ENCODE measurements at places on chromosomes 16 and 17.

DNA sequence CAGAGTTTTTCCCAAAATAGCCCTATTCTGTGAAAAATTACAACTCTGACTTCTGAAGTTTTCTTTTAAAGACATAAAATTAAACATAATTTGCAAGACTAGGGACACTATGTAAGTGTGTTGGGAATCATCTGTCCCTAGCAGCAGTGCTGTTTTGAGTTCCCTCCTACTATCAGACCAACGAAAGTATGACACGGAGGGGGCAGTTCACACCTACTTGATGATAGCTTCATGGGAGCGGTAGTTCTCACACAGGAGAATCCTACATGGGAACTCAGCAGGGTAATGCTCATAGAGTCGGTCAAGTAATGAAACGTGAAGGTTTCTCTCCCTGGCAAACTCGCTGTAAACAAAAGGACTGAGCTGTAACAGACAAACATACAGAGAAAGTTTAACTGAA, 96.6 kb downstream of the HELZ start:
- DNase-seq: no peak

DNA sequence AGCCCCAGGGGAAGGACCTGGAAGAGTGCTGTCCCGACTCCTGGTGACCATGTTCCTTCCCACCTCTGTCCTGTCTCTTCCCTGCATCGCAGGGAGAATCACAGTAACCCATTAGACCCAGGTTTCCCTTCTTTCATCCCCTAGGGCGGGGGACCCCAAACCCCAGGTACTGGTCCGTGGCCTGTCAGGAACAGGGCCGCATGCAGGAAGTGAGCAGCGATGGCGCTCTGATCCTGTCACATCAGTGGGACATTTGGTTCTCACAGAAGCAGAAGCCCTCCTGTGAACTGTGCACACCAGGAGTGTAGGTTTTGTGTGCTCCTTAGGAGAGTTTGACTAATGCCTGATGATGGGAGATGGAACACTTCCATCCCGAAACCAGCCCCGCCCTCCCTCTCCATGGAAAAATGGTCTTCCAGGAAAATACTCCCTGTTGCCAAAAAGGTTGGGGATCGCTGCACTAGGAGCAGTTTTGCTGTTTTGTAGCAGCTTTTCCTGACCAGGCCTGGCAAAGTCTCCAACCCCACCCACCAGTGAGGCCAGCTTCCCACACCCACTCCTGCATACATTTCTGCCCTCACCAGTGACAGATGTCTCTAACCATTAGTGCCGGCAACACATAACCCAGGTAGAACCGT, 10.5 kb downstream of the MNT start:
- DNase-seq: no peak

- DNase-seq: no peak
These were observed 53.0 kb downstream of the TMC6 start for GRCh38 chr17:78075545-78075944.

GRCh38 chr16:74720579-74720978, 19.9 kb upstream of the MLKL start:
- no peak for DNase-seq

DNA sequence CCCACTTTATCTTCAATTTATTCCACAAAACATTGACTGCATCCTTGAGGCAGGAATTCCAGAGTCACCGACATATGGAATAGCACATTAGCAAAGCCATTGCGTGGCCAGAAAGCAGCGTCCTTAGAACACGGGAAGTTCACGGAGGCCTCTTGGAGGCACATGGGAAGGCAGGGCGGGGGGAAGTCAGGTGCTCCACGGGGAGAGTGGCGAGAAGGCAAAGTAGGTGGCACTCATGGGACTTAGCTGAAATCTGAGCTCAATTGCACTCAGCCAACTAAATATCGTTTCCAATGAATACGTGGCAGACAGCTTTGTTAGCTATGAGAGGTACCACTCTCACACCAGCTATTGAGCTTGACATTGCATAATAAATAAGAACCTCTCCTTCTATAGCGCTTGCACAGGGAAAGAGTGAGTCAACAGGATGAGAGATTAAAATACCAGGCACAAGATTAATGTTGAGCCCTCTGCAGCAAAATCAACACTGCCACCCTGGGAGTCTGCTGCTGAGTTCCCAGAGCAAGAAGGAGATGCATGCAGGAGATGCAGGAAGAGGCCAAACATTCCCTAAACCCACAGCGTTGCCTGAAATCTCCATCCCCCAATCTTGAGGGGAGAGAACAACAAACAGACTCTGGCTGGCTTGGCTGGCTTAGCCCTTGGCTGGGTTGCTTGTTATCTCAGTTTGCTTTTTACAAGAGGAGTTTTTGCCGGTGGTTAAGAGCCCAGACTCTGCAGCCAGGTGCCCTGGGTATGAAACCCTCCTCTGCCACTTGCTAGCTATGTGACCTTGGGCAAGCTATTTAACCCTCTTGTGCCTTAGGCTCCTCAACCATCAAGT, 28.8 kb downstream of the ABCC12 start:
- no peak for DNase-seq

DNA sequence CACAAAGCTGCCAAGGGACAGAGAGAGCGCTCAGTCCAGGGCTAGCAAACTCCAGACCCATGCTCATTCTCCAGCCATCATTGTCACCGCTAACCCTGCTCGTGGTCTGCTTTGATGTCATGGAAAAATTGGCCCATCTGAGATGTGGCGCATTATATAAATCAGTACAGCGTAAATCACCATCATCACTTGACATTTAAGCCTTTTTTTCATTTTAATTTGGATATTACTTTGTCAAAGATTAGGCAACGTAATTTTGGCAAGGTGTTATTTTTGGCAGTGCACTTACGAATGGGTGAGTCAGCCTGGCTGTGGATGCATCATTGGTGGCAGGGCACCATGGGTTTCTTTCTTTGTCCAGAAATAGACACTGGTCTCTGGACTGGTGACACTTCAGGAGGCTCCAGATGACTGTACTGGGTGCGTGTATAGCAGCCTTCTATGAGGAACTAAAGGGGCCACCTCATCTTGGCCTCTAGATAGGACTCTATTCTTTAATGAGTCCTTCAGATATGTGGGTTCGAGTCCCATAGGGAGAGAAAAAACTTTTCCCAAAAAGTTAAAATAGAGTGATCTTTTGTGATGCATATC, 166.3 kb downstream of the MSI2 start:
- peak; percentile 47 for DNase-seq

GRCh38 chr17:56943505-56944125, 17.2 kb downstream of the COIL start:
- no peak for DNase-seq

DNA sequence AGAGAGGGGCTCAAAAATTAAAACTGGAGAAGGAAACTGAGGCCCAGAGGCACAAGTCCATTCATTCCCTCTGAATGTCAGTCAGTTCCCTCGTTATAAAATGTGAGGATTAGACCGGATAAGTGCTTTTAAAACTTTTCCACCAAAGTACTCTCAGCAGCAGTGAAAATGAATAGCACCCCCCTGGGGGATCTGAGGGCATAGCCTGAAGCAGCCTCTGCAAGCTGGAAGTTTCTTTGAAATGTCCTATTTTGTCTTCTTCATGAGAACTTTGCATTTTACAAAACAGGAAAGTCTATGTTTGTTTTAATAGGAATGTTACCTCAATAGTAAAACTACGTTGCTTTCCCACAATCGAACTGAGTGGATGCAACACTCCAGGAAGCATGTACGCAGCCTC, 273.0 kb downstream of the CEP112 start:
- no peak for DNase-seq

DNA sequence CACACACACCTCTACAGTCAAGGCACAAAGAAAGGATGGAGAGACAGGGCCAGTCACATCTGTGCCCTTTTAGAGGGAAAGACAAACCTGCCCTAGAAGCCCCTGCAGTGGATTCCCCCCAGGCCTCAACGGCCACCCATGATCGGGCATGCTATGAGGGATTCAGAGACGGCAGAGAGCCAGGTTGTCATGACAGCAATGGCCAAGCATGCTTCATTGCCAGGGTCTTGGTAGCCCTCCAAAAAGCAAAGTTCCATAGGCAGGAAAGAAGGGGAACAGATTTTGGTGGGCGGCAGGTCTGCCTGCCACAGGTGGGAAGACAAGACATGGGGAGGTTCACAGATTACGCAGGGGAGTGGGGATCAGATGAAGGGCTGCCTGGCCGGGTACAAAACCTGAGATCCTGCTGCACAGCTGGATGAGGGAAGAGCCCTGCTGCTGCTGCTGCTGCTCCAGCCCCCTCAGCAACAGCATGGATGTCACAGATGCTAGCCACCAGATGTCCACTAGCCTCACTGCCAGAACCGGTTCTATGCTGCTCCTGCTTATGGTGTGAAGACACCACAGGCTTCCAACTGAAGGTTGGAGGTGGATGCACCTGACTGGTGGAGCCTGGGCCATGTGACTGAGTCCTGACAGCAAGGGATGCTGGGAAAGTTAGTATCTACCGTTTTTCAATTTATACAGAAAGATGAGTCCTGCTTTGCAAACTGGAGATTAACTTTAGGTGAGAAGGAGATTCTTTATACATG, 17.8 kb downstream of the ACTG1 start:
- no peak for DNase-seq

DNA sequence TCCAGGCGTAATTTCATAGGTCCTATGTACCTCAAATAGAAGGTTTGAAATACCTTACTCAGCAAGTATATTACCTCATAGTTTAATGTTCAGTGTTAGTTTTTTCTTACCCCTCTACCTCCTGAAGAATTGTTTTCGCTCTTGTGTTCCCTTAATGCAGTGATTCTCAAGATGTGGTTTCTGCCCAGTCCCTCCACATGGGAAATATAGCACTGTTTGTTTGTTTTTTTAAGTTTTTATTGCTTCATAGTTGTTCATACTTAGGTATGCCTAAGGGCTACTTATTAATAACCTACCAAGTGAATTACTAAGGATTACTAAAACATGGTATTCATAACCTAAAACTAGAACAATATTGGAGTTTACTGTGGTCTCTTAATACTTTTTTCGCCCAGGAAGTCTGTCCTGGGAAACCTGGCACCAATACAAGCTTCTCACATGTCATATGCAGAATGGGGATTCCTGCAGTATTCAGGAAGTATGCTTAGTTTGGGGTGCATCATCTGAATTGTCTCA, 5.0 kb downstream of the RSPRY1 start:
- no peak for DNase-seq

- no peak for DNase-seq
These were observed 69.6 kb downstream of the SEC14L1 start for GRCh38 chr17:77210331-77210730.

DNA sequence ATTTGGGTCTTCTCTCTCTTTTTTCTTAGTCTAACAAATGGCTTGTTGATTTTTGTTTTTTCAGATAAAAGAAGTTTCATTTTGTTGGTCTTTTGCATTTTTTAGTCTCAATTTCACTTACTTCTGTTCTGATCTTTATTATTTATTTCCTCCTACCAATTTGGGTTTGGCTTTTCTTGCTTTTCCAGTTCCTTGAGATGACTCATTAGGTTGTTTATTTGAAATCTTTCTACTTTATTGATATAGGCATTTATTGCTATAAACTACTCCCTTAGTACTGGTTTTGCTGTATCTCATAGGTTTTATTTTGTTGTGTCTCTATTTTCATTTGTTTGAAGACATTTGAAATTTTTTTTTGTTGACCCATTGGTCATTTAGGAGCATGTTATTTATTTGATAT, 152.2 kb upstream of the MPHOSPH6 start:
- no peak for DNase-seq

DNA sequence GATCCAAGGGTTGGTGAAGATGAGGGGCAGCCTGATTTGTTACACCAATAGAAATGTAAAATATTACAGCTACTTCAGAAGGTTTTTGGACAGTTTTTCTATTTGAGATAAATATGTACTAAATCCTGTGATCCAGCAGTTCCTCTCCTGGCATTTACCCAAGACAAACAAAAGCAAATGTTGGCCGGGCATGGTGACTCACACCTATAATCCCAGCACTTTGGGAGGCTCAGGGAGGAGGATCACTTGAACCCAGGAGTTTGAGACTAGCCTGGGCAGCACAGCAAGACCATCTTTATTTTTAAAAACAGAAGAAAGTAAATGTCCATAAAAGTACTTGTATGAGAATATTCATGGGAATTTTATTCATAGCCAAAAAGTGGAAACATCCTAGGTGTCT, 64.8 kb upstream of the MRC2 start:
- DNase-seq: no peak

DNA sequence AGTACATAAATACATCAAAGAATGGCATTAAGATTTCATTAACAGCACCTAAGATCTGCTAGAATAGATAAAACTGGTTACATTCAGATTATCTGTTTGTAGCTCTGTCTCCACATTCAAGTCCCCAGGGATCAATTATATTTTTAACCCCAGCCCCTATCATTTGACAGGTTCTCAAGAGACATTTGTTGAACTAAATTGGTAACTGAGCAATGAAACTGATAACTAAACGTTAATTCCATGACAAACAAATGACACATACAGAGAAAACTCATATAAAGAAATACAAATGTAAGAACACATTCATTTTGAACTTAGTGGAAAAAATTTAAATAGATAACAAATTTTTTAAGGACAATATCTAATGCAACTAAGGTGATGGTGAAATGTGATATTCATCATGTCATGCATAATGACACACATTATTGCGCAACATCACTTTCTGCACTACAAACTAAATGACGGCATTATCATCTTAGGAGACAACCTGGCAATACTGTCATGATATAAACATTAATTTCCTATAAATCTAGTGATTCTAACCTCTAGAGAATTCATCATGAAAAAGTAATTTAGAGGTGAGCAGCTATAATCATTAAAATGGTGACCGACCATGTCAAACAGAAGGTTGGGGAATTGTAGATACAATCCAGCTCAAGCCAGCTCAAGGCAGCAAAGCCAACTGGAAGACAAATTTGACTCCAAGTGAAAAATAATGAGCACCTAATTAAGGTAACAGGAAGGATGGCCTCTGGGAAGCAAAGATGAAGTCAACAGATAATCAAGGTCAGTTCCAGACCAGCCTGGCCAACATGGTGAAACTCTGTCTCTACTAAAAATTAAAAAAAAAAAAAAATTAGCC, 9.5 kb downstream of the ARHGAP17 start:
- DNase-seq: no peak

GRCh38 chr17:383771-384621, 31.4 kb upstream of the RPH3AL start:
- DNase-seq: no peak
